ENCODE measurements at places on chromosomes 12 and 14.

DNA sequence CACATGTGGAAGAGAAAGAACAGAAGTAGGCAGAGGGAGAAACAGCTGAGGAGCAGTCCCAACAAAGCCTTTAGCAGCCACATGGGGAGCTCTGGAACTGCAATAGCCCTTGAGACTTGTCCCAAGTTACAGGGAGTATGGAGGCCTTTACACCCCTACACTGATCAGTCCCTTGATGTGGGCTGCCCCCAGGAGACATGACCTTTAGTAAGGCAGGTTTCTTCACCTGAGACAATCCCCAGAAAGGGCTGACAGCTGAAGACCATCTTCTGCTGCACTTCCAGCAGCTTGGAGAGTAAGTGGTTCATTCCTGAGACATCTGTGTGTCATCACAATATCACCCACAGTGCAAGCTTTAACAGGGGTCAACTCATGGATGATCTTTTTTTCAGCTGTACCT is 8.6 kb upstream of the SNAPC1 start:
- no peak for DNase-seq

- DNase-seq, result no peak
Measured at GRCh38 chr12:30913323-30913722, 13.2 kb upstream of the TSPAN11 start.

DNA sequence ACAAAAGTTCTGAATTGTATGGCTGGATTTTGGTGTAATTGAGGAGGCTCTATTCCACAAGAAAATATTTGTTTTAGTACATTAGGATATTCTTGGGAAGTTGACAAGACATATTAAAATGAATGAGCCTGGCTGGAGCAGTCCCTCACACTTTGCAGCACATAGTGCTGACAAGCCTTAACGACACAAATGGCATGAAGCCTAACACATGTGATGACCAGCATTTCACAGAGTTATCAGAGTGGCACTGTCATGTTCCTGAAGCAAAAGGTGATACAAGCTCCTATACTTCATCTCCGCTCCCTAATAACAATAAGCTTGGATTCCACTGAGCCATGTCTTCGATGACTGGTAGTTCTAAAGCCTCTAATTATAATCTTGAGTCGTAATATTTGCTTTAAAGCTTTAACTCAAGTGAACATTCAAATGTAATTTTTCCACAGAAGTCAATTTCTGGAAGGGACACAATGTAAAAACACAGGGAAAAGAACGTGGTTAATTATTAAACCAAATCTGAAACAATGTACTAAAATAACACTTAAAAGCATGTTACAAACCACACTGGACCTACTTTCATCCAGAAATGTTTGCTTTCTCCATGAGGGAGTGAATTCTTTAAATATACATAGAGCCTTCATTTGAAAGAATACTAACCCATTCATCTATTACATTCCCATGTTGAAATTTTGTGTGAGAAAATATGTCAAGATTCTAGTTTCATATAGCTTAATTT is 49.6 kb downstream of the GRIP1 start:
- DNase-seq, result no peak

- no peak for DNase-seq
Measured at GRCh38 chr12:119181944-119182343, 3.2 kb downstream of the HSPB8 start.

GRCh38 chr14:23620177-23620702 is 15.9 kb upstream of the DHRS2 start:
- DNase-seq, result no peak

All from thymus (tissue), 14 donors.